ENCODE measurements at places on chromosomes 5 and 9.

DNA sequence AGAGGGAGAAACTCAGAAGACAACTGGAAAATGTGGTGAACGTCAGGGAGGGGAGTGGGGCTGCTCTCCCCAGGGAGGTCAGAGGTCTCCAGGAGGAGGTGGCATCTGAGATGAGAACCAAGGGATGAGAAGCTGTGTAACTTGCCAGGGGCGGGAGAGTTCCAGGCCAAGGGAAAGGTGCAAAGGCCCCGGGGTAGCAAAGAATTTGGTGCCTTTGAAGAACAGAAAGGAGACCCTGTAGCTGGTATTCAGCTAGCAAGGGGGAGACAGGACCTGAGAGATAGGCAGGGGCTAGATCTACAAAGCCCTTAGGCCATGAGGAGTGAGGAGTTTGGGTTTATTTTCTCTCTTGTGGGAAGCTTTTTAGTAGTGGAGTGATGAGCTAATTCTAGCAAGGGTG is 3.3 kb downstream of the DNM1 start:
- DNase-seq: no peak

GRCh38 chr9:17219261-17219660 is 84.4 kb downstream of the CNTLN start:
- no peak for DNase-seq

- DNase-seq: no peak
These were observed 32.7 kb upstream of the STARD4 start for GRCh38 chr5:111545031-111545430.

DNA sequence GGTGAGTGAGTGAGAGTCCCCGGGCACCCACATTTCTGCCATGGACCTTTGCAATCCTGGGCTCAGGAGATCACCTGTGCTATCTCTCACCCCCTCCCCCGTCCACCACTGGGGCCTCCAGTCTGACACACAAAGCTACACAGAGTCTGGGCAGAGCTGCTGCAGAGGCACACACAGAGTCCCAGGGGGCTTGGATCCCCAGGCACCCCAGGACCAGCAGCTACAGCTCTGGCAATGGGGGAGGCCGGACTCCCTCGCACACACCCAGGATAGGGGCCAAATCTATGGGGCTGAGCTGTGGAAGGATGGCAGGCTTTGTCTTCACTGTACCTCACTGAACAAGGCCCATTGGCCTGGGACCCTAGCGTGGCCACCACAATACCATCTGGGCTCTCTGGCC is 328.8 kb downstream of the MAN2A1 start:
- DNase-seq: no peak

- DNase-seq: no peak
These were observed 46.1 kb upstream of the CER1 start for GRCh38 chr9:14768405-14769229.

- no peak for DNase-seq
These were observed 99.8 kb downstream of the ESM1 start for GRCh38 chr5:54885636-54886035.

DNA sequence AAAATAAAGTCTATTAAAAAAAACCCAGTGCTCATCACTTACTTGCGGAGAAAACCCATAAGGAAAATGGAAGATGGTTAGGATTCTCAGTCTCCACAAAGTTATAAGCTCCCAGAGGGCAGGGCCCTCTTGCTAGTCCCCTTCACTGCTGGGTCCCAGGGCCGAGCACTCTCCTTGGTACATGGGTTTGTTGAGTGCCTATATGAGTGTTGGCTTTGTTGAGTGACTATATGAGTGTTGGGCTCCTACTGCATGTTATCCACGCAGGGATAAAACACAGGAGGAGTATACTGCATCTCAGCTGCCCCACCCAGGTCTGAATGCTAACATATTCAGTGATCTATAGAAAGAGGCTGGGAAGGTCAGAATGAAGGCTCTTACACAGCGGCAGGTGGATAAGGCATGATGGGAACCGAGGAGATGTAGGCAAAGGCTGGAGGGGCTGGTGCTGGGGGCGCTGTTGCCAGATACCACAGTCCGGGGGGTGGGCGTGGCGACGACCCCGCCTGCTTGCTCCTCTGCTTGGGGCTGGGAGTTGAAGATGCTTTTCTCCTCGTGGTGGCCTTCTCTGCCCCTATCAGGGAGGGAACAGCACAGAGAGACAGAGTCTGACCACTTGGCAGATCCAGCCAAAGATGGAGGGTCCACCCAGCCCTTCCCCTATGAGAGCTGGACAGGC is 11.6 kb downstream of the ORM2 start:
- DNase-seq: no peak

GRCh38 chr9:71746758-71747125 is 21.6 kb downstream of the CEMIP2 start:
- DNase-seq: no peak

DNA sequence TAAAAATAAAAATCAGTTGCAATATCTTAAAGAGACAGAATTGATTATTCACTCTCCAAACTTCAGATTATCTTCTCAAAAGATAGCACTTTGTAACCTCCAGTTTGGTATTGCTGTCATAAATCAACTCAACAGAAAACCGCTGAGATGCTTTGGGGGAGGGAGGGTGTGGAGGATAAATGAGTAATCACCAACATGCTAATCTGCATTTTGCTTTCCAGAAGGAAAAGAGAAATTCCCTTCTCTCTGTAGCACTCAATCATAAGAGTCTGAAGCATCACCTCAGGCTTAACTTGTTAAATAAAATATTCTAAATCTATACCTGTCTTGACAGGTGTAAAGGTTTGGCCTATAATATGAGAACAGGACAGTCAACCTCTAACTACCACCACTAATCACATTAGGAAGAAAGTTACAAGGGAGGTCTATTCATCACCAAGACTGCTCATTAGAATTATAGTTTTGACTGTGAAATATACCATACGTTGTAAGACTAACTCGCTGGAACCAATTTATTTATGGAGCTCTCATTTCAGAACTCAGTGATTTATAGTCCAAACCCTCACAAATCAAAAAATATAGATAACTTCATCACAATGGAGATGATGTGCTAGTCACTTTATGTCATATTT is 89.0 kb downstream of the PIK3R1 start:
- DNase-seq: no peak

DNA sequence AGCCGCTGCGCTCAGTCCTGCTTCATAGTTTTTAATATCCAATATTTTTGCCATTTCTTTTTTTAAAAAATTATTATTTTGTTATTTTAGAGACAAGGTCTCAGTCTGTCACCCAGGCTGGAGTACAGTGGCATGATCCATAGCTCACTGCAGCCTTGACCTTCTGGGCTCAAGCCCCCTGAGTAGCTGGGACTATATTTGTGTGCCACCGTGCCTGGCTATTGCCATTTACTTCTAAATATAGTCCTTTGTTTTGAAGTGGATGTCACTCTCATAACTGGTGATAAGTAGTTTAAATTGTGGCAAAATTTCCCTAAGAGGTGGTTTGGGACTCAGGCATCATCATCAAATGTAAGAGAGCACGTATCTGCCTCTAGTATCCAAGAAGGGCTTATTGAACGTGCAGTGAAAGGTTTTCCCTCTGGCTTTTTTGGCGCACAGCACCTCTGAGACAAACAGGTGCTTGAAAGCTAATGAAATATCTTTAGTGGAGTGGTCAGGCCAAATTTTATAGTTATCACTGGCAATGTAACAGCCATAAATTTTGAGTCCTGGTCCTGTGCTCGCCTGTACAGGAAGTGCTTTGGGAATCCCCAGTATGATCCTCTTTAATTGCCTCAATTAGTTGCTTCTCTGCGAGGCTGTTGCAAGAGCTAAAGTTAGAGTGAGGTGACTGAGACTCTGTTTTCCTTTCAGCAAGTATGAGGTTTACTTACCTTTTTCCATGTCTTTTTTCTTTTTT is 14.8 kb downstream of the STXBP1 start:
- DNase-seq: no peak

- DNase-seq: no peak
These were observed 189.9 kb downstream of the NSG2 start for GRCh38 chr5:174235221-174236011.

GRCh38 chr5:68732251-68732650 is 361.6 kb upstream of the SLC30A5 start:
- no peak for DNase-seq

- DNase-seq: no peak
These were observed at the start of gene FGF10 for GRCh38 chr5:44389090-44389822. TSS of gene FGF10 (minus strand) at chr5:44389420. CDS start at chr5:44388682, 738 bp downstream.

DNA sequence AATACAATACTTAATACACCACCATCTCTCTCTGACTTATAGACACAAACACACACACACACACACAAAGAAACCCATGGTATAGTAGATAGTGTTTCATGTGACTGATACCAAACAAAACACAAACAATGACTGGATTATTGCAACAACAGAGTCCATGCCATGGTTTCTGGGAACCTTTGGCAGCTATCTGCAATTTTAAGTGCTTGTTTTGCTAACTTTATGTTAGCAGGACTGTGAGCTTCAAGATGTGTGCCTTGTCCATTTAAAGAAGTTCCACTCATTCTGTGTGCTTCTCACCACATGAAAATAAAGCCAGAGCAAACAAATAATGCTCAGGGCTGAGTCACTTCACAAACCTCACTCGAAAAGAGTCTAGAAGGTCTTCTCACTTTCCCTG is 15.1 kb upstream of the LURAP1L start:
- DNase-seq: no peak

DNA sequence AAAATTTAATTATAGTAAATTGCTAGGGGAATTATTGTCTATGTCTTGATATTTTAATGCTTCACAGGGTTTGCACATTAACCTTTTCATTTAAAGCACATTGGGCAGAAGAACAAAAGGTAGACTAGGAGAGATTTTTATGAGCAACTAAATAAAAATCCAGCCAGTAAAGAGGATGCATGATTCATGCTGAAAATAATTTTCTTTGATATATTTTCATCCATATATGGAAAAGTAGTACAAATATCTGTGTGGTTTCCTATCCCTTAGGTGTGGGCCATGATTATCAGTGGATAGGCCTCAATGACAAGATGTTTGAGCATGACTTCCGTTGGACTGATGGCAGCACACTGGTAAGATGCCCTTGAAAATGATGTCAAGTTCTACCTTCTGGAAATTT is 83.1 kb downstream of the VCAN start:
- DNase-seq: no peak

DNA sequence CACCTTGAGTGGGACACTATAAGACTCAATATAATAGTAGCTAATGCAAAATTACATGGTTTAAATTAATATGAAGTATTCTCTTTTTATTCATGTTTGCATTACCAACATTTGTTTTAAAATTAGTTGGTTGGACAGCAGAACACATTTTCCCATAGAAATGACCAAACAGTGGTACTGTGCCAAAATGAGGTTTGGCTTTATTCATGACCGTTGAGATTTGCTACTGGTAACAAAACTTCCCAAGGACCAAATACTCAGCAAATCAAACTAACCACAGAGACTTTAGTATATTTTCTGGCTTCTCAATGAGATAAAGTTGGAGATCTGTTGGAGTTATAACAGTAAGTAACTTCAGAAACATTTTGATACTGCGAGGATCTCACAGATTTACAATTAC is 637.8 kb upstream of the MEF2C start:
- DNase-seq: no peak

DNA sequence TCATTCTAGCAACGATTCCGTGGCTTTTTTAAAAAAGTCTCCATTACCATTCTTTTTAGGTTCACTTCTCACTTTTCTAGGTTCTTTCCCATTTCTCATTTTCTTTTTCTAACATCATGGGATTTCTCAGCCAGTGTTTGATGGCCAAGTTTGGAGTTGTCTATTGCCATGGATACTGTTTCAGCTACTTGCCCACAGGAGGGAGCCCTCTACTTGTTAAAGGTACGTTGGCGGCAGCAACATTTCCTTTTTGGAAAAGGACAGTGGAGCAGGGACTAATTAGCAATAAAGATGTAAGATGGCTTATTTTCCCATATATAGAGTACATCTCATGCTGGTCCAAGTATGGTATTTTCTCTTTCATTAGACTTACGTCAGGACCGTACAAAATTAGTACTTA is 2257.5 kb upstream of the C9orf72 start:
- peak; percentile 8 for DNase-seq

GRCh38 chr9:114382699-114383520 is 4.9 kb downstream of the AKNA start:
- no peak for DNase-seq

GRCh38 chr5:92850886-92851285 is 730.1 kb downstream of the NR2F1-AS1 start:
- DNase-seq: no peak

- no peak for DNase-seq
These were observed 5.7 kb downstream of the WDR41 start for GRCh38 chr5:77486344-77486962.

DNA sequence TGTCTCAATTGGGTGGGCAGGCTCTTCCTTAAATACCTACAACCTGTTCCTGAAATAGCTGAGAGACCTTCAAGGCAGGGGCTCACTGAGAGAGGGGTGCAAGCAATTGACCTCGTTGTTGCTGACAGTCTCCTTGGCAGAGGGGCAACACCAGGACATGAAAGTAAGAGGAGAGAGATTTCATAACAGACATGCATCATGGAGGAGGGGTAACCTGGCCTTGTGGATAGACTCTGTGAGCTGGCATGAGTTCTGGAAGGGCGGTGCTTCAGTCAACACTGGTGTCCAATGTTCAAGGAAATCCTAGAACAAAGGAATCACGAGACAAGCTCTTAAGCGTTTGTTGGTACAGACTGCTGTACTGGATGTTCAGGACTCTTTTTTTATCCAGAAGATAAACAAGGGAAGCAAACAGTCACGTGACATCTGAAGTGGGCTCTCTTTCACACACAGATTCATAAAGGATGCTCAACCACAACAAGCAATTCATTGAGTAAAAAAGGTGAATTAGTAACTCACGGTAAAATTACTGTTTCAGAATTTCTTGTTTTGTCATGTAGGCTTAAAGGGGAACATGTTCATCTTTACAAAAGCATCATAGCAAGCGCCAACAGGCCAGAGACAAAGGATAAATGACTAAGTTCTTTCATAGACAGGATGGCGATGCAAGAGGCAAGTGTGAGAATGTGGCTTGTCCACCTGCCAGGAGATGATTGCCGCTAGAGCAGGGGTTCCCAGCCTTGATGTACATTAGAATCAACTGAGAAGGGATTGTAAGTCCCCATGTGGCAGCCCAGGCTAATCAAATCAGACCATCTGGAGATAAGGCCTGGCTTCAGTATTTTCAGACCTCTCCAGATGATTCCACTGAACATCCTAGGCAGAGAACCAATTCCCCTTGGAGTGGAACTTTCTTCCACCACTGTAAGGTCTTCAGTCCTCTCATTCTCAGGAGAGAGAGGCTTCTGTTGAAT is 20.7 kb downstream of the ANKRA2 start:
- DNase-seq: no peak

- no peak for DNase-seq
These were observed 11.7 kb downstream of the MED7 start for GRCh38 chr5:157130925-157131324.

DNA sequence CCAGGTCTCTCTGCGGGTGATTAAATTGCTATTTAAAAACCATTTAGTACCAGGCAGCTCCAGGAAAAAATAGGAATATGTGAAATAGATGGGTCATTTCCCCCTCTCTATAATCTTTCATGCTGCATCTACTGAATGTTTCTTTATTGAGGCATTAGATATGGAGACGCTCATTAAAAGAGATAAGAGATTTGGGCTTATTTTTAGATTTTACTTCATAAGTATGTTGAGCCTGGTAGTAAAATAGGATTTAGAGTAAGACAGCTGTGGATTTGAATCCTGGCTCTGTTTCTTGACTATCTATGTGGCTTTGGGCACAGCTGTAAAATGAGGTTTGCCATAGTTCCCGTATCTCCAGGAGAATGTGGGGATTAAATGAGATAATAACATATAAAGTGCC is 451.0 kb upstream of the GRIA1 start:
- DNase-seq: no peak

- no peak for DNase-seq
These were observed 18.8 kb upstream of the KIF2A start for GRCh38 chr5:62287237-62287636.

- no peak for DNase-seq
These were observed 60.3 kb downstream of the HABP4 start for GRCh38 chr9:96510258-96510657.

GRCh38 chr5:130571076-130571475 is 594.0 kb downstream of the HINT1 start:
- DNase-seq: no peak
